ENCODE measurements at places on chromosomes 12 and 14.
A peak's percentile ranks its signal among the peaks of the same experiment; 100 is the strongest.

DNA sequence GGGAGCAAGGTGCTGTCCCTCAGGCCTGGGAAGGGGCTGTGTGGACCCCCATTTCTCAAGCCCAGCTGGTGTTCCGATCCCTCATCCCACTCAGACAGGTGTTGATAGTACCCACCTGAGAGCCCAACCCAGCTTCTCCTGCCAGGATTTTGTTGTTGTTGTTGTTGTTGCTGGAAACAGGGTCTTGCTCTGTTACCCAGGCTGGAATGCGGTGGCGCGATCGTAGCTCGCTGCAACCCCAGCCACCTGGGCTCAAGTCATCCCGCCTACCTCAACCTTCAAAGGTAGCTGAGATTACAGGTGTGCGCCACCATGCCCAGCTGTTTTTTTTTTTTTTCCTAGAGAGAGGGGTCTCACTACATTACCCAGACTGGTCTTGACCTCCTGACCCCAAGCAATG lies 209.9 kb downstream of the PHETA1 start:
- DNase-seq: no peak

GRCh38 chr14:70086685-70087379 lies 101.9 kb downstream of the SLC8A3 start:
- DNase-seq: peak; percentile 47

- peak; percentile 31 for DNase-seq
These were observed 82.4 kb downstream of the PPM1A start for GRCh38 chr14:60331201-60332045.

GRCh38 chr12:79673354-79673753 lies 17.4 kb downstream of the PAWR start:
- no peak for DNase-seq

GRCh38 chr14:65134651-65135579 lies 32.6 kb upstream of the MAX start:
- no peak for DNase-seq

DNA sequence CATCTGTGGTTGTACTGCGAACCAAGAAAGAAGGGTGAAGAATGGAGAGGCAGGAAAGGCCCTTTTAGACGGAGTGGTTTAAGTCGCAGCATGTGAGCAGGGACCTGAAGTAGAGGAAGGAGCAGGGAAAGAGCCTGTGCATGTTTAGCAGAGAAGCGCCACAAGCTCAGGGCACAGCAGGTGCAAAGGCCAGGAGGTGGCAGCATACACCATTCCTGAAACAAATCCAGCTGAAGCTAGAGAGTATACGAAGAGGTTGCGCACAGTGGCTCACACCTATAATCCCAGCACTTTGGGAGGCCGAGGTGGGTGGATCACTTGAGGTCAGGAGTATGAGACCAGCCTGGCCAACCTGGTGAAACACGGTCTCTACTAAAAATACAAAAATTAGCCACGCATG lies 49.9 kb downstream of the HELB start:
- DNase-seq: peak; percentile 35

DNA sequence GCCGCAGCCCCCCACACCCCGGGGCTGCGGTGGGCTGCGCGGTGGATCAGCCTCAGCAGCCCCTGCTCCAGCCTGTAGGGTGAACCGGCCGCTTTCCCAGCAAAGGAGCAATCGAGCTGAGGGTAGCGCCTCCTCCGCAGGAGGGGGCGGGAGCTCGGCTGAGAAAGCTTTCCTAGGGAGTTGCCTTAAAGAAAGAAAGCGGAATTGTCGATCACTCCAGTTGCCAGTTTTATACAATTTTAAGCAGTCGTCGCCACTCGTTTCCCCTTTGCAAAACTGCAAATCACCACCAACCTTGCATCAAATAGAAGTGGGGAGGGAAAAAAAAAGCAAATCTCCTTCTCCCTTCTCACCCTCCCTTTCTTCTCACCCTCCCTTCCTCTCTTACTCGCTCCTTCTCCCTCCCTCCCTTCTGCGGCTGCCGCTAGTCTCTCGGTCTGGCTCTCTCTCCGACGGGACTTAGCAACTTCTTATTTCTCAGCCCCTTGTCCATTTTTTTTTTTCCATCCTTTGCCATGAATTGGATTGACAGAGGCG lies at the start of gene PDE3A:
Gene PDE3A, plus strand, starts transcription at position 424 of the 537 bp plus-strand sequence. CDS start 748 bp downstream, outside the sequence.
- DNase-seq: peak; percentile 79
